ENCODE measurements at places on chromosomes 16 and 17. TPM values are rescaled to one million over a fixed set of nuclear protein-coding genes. Genes with fewer than 3 reads are reported as not detected.

ABCC1 gene
- total RNA-seq = 24.5 TPM

ITGAL gene
- total RNA-seq = 4.2 TPM

CASKIN1 gene
- total RNA-seq = 5.8 TPM

UMOD gene
- total RNA-seq = not detected

RDM1 gene
- not detected for total RNA-seq

KRTAP4-6 gene
- not detected for total RNA-seq

HAS3 gene
- 0.30 TPM for total RNA-seq

SLFN14 gene
- total RNA-seq = not detected

GH2 gene
- total RNA-seq = not detected

CDRT4 gene
- total RNA-seq = 1.8 TPM

LHX1 gene
- not detected for total RNA-seq

CHD9 gene
- 37.6 TPM for total RNA-seq

AKTIP gene
- 89.7 TPM for total RNA-seq

NAGS gene
- 0.68 TPM for total RNA-seq

EFNB3 gene
- total RNA-seq = 0.11 TPM

LITAFD gene
- not detected for total RNA-seq

RASD1 gene
- 45.3 TPM for total RNA-seq

TADA2A gene
- total RNA-seq = 11.3 TPM

P2RX1 gene
- 0.16 TPM for total RNA-seq

HOXB9 gene
- total RNA-seq = not detected

STX8 gene
- total RNA-seq = 60.8 TPM

SPATA22 gene
- 0.84 TPM for total RNA-seq

NPIPB9 gene
- total RNA-seq = not detected

SLC35G6 gene
- not detected for total RNA-seq

TBC1D3L gene
- 6.7 TPM for total RNA-seq

SEPTIN1 gene
- 1.4 TPM for total RNA-seq

PMP22 gene
- 198 TPM for total RNA-seq

C17orf50 gene
- not detected for total RNA-seq

RHBDL3 gene
- 3.4 TPM for total RNA-seq

C17orf75 gene
- 15.9 TPM for total RNA-seq

TUBB3 gene
- 2.8 TPM for total RNA-seq

KRTAP2-3 gene
- total RNA-seq = not detected

G6PC1 gene
- total RNA-seq = not detected

MAP3K14 gene
- total RNA-seq = 14.4 TPM

TMEM220 gene
- 9.8 TPM for total RNA-seq

ATAD5 gene
- total RNA-seq = 0.65 TPM

CD300LB gene
- 0.19 TPM for total RNA-seq

SLC5A11 gene
- not detected for total RNA-seq

AANAT gene
- not detected for total RNA-seq

BIRC5 gene
- 1.2 TPM for total RNA-seq

HID1 gene
- total RNA-seq = 8.5 TPM

NAGLU gene
- 8.6 TPM for total RNA-seq

KRTAP9-4 gene
- total RNA-seq = not detected

KRTAP4-1 gene
- not detected for total RNA-seq

CCL16 gene
- total RNA-seq = not detected

USP43 gene
- not detected for total RNA-seq

CD19 gene
- total RNA-seq = not detected

BAIAP3 gene
- total RNA-seq = 1.9 TPM

TPSG1 gene
- total RNA-seq = 0.30 TPM
